ENCODE measurements at places on chromosomes 6 and 20. TPM values are rescaled to one million over a fixed set of nuclear protein-coding genes. Genes with fewer than 3 reads are reported as not detected.

DNA sequence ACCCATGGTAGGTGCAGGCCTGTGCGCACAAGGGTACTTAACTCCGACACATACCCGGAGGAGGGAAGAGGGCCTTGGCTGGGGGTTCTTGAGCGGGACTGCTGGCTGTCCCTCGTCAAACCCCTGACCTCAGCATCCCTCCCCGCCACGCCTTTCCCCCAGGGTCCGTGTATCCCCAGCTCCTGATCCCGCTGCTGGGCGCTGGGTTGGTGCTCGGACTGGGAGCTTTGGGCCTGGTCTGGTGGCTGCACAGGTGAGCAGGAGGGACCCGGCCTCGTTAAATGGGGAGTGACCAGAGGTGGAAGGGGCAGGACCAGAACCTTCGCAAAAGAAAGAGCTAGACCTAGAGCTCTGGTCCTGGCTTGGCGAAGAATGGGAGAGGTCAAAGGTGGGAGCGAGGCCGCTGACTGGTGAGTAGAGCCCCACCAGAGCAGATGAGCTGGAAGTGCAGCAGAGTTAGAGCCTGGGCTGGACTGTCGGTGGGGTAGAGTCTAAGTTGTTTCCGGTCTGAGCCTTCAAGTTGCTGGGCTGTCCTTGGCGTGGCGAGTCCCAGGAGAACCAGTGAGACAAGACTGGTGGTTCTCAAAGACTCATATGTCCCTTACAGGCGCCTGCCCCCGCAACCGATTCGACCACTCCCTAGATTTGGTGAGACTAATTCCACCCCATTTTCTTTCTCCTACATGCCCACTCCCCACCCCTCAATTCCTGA, 963 bp downstream of the MPIG6B start:
- H3K4me1 ChIP-seq = peaks cover 23% of the 10 kb centered on the region
- no peaks in the 10 kb centered on the region for H3K27me3 ChIP-seq

GRCh38 chr6:91464201-91464600, 877.3 kb upstream of the MAP3K7 start:
- no peak for DNase-seq
- H3K4me3 ChIP-seq = no peak overlapping the region
- no peak overlapping the region for H3K27ac ChIP-seq
- no peaks in the 10 kb centered on the region for H3K36me3 ChIP-seq

- no peaks in the 10 kb centered on the region for H3K27me3 ChIP-seq
- peak overlapping the region; percentile 84 for H3K27ac ChIP-seq
- H3K4me3 ChIP-seq = peak overlapping the region; percentile 75
Observed at GRCh38 chr6:21594416-21595281, 1.1 kb downstream of the SOX4 start.

GRCh38 chr6:17492350-17492749, 99.0 kb downstream of the CAP2 start:
- no peaks in the 10 kb centered on the region for H3K36me3 ChIP-seq
- no peak overlapping the region for H3K4me3 ChIP-seq
- H3K27ac ChIP-seq = peak overlapping the region; percentile 41
- H3K27me3 ChIP-seq = no peaks in the 10 kb centered on the region
- no peak for DNase-seq
- H3K4me1 ChIP-seq = peaks cover 10% of the 10 kb centered on the region

Gene CDK19
- total RNA-seq = 8.4 TPM

- H3K36me3 ChIP-seq = no peaks in the 10 kb centered on the region
- no peak overlapping the region for H3K27ac ChIP-seq
- H3K27me3 ChIP-seq = no peaks in the 10 kb centered on the region
- peaks cover 12% of the 10 kb centered on the region for H3K4me1 ChIP-seq
- no peak overlapping the region for H3K4me3 ChIP-seq
Observed at GRCh38 chr6:45428727-45429126, 51.0 kb upstream of the SUPT3H start.

Gene RHAG
- total RNA-seq = 0.46 TPM

GRCh38 chr6:32941214-32941768, 463 bp upstream of the HLA-DMB start:
- H3K4me1 ChIP-seq = peaks cover 36% of the 10 kb centered on the region
- H3K27me3 ChIP-seq = no peaks in the 10 kb centered on the region
- H3K36me3 ChIP-seq = no peaks in the 10 kb centered on the region
- H3K4me3 ChIP-seq = peak overlapping the region; percentile 57
- peak overlapping the region; percentile 73 for H3K27ac ChIP-seq

DNA sequence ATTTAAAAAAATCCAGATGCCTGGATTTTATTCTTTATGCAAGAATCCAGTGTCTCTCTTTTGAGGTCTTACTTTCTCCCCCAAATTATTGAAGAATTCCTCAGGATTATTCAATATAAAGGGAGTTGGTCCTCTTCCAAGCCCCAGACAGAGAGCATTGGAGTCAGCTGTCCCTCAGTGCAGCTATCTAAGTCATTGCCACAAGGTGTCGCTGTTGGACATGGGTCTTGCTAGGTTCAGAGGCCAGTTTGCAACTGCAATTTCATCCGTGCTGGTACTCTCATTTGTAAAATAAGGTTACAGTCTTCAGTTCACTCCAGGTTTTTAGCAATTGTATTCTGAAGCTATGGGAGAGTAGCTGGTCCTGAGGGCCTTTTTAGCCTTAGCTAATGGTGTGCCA, 27.8 kb downstream of the CCN2 start:
- no peaks in the 10 kb centered on the region for H3K27me3 ChIP-seq
- no peaks in the 10 kb centered on the region for H3K36me3 ChIP-seq
- H3K4me3 ChIP-seq = no peak overlapping the region
- DNase-seq = no peak
- H3K4me1 ChIP-seq = no peaks in the 10 kb centered on the region

Measured in upper lobe of left lung (tissue), 6 donors.